ENCODE measurements at places on chromosomes 16 and 17.

DNA sequence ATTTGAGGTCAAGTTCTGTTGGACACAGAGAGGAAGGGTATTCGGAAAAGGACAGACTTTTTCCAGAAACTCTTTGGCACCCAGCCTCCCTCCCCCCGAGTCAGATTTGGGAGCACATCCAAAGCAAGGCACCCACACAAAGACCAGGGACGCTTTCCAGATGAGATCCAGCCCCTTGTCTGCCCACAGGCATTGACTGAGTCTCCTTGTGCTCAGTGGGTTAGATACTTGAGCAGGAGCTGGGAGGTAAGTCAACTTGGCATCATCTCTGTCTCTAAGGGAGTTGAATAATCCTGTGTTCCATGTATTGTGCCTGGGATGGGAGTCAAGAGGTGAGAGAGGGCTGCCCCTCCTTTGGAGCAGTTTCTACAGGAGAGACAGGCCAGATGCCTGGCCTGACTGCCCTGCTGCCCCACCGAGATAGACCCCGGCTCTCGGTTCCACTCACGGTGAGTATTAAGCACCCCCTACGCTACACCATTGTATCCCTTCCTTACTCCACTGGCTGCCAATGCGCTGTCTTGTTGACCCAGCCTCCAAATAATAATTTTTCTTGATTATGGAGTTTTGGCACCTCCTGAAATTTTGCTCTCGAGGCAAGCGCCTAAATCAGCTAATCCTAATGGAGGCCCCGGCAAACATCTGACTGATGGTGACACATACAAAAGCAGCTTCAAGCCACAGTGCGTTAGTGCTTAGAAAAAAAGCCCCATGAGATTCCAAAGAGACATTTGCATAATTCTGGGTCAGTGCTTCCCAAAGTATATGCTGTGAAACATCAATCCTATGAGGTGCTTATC is 29.6 kb upstream of the MAP3K14 start:
- DNase-seq: no peak

DNA sequence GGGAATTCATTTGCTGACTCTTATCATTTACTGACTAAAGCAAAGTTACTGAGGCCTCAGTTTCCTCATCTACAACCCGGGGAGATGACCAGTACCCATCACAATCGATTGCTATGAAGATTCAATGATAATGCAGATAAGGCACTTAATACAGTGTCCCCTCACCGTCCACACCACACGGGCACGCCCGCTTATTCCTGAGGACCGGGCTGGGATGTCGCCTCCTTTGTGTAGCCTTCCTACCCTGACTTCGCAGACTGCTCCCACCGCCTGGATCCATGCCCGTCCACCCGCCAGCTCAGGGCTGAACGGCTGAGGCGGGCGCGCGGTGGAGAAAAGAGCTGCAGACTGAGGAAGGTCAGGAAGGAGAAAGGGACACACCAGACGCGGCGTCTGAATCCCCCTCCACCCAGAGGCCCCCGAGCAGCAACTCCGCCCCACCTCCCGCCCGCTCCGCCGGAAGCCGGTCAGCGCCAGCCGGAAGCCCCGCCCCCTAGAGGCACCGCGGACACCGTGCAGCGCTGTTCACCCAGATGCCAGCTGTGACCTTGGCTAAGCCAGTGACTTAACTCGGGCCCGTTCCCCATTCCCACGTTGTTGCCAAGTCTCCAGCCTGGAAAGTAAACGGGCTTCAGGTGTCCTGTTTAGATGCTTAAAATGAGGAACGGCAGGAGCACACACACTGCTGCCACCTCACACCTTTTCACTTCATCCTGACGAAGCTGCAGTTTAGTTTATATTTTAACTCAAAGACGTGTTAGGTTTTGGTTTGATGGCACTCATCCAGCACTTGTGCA is at the start of gene KRABD2:
Gene KRABD2 (minus strand): TSS at position 434 of the 797 bp plus-strand sequence.
- peak; percentile 94 for DNase-seq

DNA sequence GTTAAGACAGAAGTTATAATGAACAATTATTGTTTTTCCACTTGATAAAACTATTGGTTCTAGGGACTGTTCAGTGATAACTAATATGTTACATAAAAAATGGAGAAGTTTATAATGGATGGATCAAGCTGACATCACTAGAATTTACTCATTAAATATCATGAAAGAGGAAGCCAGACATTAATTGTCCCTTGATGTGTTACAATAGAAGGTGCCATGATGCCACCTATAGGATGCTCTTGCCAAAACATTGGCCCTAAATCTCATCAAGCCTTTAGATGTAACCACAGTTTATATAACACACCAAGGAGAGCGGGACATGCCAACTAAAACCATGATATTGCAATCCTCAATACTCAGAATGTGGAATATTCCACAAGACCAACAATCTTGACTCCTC is 147.9 kb upstream of the MON1B start:
- DNase-seq: no peak

DNA sequence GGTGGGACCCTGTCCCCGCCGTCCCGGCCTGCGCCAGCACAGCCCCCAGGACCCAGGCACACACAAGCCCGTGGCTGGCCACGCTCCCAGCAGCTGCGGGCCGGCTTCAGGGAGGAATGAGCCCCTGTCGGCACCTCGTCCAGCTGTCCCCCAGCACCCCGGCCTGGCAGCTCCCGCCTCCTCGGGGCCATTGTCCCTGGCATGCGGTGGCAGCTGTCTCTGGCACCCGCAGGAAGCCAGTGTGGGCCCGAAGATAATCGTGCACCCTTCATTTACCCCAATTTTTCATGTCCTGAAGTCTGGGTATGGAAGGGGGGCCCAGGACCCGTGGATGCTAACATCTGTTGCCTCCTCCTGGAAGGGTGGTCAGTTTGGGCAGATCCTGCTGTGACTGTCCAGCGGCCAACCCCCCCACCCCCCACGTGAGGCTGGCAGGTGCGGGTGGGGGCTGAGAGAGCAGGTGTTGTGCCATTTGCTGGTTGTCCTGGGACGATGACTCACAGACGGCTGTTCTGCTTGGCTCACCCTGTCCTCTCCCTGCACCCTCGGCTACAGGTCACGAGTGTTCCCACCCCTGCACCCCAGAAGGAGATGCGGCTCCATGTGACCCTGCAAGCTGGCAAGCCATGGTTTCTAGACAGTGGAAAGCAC is 4.0 kb upstream of the LMF1 start:
- peak; percentile 82 for DNase-seq

- DNase-seq: no peak
Observed at GRCh38 chr17:19309701-19310100, 52.8 kb downstream of the B9D1 start.

GRCh38 chr17:29103341-29103740 is 60.4 kb downstream of the PIPOX start:
- DNase-seq: no peak

All from left hindlimb (tissue), 1 donor.